ENCODE measurements at places on chromosomes 13 and 19. TPM values are rescaled to one million over a fixed set of nuclear protein-coding genes. Genes with fewer than 3 reads are reported as not detected.

The SUGP1 gene
- total RNA-seq: 13.5 TPM

The CEBPA gene
- total RNA-seq: 10.4 TPM

The SERPINE3 gene
- 0.16 TPM for total RNA-seq

The ZNF616 gene
- total RNA-seq: 26.1 TPM

The C1QTNF9 gene
- total RNA-seq: 1.3 TPM

The MAP2K7 gene
- 9.8 TPM for total RNA-seq

The CHAMP1 gene
- 10.7 TPM for total RNA-seq

The MRPL54 gene
- total RNA-seq: 23.0 TPM

The ZNF563 gene
- total RNA-seq: 8.4 TPM

The POLR2I gene
- 44.5 TPM for total RNA-seq

The MISP gene
- total RNA-seq: 1.4 TPM

The GAMT gene
- total RNA-seq: 10.3 TPM

The CPB2 gene
- total RNA-seq: not detected

The WDR18 gene
- total RNA-seq: 23.3 TPM

The MPND gene
- total RNA-seq: 7.2 TPM

The SIGLECL1 gene
- total RNA-seq: not detected

The MAP3K10 gene
- total RNA-seq: 4.1 TPM

The TEX101 gene
- total RNA-seq: not detected

The PSG2 gene
- total RNA-seq: not detected

The ZNF470 gene
- total RNA-seq: 9.7 TPM

The APOC4 gene
- not detected for total RNA-seq

The SHISA7 gene
- total RNA-seq: 0.16 TPM

The BAX gene
- total RNA-seq: 13.1 TPM

The OR10H1 gene
- 0.05 TPM for total RNA-seq

The PRTN3 gene
- 0.26 TPM for total RNA-seq

The STAP2 gene
- 14.4 TPM for total RNA-seq

The KCNRG gene
- 3.5 TPM for total RNA-seq

The CEP89 gene
- 13.9 TPM for total RNA-seq

The SLC44A2 gene
- 40.7 TPM for total RNA-seq

The LSM7 gene
- 46.5 TPM for total RNA-seq

The HIF3A gene
- 41.0 TPM for total RNA-seq

The A1BG gene
- total RNA-seq: 0.69 TPM

The TDRD12 gene
- total RNA-seq: 1.1 TPM

The LHFPL6 gene
- 84.3 TPM for total RNA-seq

The SIGLEC11 gene
- 1.7 TPM for total RNA-seq

The ZNF600 gene
- 9.1 TPM for total RNA-seq
